ENCODE measurements at places on chromosomes 13 and 19.
A peak's percentile ranks its signal among the peaks of the same experiment; 100 is the strongest.

DNA sequence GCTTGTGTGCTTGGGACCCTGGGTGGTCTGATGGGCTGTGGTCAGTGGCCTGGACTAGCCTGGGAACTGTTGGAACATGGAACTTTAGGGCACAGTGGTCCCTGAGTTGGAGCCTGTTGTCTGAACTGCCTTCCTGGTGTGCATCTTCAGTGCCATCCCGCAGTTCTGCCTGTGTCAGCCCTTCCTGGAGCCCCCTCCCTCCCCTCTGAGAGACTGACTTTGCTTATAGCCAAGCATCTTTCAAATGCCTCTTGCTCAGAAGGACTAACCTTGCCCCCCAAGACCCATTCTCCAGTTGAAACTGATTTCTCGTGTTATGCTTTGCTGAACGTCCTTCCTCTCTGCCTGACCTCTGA, 14.3 kb downstream of the MAU2 start:
- DNase-seq, result no peak

- no peak for DNase-seq
Measured at GRCh38 chr13:98487016-98487415, 89.9 kb downstream of the STK24 start.

DNA sequence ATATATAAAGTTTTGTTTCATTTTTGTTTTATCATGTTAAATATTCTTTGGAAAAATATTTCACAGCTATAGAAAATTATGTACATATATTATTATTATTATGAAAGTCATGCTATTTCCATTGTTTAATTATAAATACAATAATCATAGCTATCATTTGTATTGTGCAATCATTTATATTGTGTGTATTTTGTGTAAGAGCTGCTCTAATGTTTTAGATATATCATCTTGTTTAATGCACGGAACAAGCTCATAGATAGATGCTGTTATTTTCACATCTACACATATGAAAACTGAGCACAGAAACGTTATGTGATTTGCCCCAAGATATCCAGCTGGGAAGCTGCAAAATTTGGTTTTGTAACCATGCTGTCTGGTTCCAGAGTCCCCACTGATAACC, 111.6 kb downstream of the GPC5 start:
- DNase-seq, result no peak

- DNase-seq, result no peak
Measured at GRCh38 chr13:36207672-36208071, 6.7 kb downstream of the SOHLH2 start.

GRCh38 chr13:93305886-93306285, 79.3 kb downstream of the GPC6 start:
- DNase-seq, result no peak

DNA sequence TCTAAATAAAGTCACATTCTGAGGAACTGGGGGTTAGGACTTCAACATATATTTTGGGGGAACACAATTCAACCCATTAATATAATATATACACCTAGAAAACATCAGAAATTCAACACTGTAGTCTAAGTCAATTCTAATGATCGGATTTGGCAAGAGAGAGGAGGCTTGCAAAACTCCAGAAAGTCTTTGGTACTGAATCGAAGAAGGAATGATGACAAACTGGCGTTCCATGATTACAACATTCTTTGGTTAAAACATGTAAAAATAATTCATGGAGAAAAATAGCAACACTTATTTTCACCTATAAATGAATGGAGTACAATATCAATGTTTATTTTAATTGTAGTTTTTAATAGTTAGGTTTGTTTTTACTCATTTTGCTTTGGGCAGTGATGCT, 62.4 kb downstream of the MBNL2 start:
- DNase-seq, result peak; percentile 44

DNA sequence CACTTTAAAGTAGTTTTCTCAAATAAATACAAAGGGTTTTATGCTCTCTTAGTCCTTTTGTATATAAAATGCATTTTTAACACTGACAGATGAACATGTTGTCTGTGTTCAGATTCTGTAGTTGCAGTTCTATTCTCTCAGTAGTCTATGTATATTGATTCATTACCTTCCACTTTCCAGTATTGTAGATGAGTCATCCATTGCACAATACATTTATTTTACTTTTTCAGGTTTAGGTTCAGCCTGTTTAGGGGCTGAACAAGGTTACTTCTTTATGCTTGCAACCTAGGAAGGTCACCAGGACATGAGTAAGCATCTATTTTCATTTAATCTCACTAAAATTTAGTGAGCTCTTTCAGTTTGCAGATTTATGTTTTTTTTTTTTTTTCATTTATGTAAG, 173.6 kb downstream of the NALCN start:
- no peak for DNase-seq

DNA sequence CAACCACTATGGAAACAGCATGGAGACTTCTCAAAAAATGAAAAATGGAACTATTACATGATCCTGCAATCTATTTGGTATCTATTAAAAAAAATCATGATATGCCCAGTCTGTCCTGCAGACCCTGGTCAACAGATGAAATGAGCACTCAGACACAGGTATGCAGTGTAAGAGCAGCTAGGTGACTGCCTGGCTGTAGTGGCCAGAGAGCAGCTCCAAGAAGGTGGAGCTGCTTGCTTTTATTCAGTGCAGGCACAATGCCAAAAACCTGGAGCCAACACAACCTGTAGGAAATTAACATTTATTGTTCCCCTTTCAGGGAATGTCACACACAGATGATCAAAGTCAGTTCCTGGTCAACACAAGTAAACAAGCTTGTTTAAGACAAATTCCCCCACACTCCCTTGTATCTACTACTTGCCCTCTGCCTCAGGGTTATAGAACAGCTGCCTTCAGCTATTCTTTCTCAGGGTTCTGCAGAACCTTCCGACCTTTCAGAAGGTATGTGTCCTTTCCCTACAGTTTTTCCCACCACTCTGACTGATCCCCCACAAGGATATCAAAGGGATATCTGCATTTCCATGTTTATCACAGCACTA, 933.7 kb upstream of the SLITRK5 start:
- no peak for DNase-seq

GRCh38 chr13:66071608-66072007, 1158.5 kb downstream of the PCDH9 start:
- DNase-seq, result no peak

- peak; percentile 100 for DNase-seq
Measured at GRCh38 chr19:1811942-1812425, at the start of gene ATP8B3. TSS of gene ATP8B3 (minus strand) at chr19:1812276. CDS start at chr19:1811736, 540 bp downstream.

- no peak for DNase-seq
Measured at GRCh38 chr13:99909836-99910619, 61.5 kb downstream of the ZIC5 start.

- no peak for DNase-seq
Measured at GRCh38 chr13:80712026-80712425, 371.1 kb upstream of the SPRY2 start.

GRCh38 chr19:18975869-18976268, 34.9 kb upstream of the HOMER3 start:
- no peak for DNase-seq

GRCh38 chr13:24718192-24718965, 38.2 kb downstream of the ATP12A start:
- peak; percentile 30 for DNase-seq

DNA sequence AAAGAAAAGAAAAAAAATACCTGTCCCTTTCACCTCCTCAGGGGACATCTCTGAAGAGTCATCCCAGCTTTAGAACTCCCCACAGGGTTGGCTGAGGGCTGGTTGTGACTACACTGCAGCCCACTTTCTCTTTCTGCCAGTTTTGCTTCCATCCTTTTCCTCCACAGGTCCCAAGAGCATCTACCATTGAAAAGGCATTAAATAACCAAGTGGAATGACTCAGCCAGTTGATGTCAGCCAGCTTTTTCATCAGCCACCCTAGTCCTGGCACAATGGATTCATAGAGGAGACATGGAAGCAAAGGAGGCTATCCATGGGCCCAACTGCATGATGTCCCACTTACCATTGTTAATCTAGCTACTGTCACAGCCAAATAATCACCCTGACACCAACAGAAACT, 9.2 kb upstream of the RCBTB1 start:
- DNase-seq, result no peak
